ENCODE measurements at places on chromosomes 2 and 18.
A peak's percentile ranks its signal among the peaks of the same experiment; 100 is the strongest.

GRCh38 chr2:145460112-145460511 is 940.2 kb upstream of the ZEB2 start:
- DNase-seq, result no peak

GRCh38 chr2:64637931-64638330 is 15.8 kb downstream of the SERTAD2 start:
- no peak for DNase-seq

GRCh38 chr2:152694161-152694661 is 23.1 kb downstream of the PRPF40A start:
- no peak for DNase-seq

GRCh38 chr2:162153608-162154224 is 1.7 kb upstream of the GCG start:
- DNase-seq, result peak; percentile 47

All from right hindlimb (tissue), 1 donor.